Naive B cell (primary cell): ENCODE measurements at places on chromosomes 3 and 15.

- DNase-seq, result no peak
These were observed 131.1 kb downstream of the NUP210 start for GRCh38 chr3:13288732-13289718.

DNA sequence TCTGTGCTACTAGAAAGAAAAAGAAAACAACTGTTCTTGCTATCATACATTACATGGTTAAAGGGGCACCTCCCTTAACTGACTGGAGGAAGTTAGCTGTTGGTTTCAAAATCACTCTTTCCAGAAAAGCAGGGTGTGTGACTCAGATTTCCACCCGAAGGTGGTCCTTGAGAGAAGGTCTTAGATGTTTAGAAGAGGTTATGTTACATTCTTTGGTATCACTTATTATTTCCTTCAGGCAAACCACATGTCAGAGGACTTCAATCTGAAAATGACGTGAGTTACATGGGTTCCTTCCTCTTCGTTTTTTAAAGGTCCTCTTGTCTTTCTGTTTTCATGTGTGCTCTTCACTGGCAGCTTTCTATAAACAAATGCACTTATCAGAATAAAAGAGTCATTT is 307.9 kb upstream of the CBLB start:
- peak; percentile 39 for DNase-seq

- DNase-seq, result no peak
These were observed 307.9 kb downstream of the CLSTN2 start for GRCh38 chr3:140242818-140243276.

GRCh38 chr3:191528589-191528988 is 67.6 kb downstream of the PYDC2 start:
- DNase-seq, result no peak

- DNase-seq, result no peak
These were observed 253.7 kb downstream of the ZPLD1 start for GRCh38 chr3:102688556-102688930.

GRCh38 chr3:116155841-116156240 is 289.4 kb downstream of the LSAMP start:
- no peak for DNase-seq

- peak; percentile 65 for DNase-seq
These were observed 33.7 kb upstream of the SPTBN5 start for GRCh38 chr15:41927536-41927935.

- no peak for DNase-seq
These were observed 18.6 kb downstream of the DUOX1 start for GRCh38 chr15:45148076-45149059.

GRCh38 chr3:17946619-17947018 is 204.2 kb upstream of the TBC1D5 start:
- DNase-seq, result no peak

- DNase-seq, result no peak
These were observed at the start of gene CAMK1 for GRCh38 chr3:9769426-9770275. Gene CAMK1, minus strand, starts transcription at chr3:9769947. Its CDS starts 2,198 bp downstream, at chr3:9767749.

DNA sequence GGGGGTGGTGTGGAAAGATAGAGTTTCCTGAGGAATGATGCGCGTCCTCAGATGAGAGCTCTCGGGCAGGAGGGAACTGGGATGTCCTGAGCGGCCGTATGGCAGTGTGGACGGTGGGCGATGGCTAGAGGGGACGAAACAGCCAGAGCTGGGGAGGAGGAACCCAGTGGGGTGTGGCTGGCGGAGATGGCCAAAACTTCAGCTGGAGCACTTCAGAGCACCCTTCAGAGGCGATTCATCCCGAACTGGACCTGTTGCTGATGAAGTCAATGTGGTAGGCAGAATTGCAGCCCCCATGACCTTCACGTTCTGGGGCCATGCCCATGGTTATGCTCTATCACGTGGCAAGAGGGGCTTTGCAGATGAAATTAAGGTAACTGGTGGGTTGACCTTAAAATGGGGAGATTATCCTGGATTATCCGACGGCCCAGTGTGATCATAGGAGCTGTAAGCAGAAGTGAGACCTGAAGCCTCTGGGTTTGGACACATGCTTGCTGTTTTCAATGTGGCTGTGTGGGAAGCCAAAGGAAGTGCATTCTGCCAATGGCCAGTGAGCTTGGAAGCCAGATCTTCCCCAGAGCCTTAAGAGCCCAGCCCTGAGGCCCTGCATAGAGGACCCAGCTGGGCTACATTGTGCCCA is 52.3 kb downstream of the ATP1B3 start:
- no peak for DNase-seq

DNA sequence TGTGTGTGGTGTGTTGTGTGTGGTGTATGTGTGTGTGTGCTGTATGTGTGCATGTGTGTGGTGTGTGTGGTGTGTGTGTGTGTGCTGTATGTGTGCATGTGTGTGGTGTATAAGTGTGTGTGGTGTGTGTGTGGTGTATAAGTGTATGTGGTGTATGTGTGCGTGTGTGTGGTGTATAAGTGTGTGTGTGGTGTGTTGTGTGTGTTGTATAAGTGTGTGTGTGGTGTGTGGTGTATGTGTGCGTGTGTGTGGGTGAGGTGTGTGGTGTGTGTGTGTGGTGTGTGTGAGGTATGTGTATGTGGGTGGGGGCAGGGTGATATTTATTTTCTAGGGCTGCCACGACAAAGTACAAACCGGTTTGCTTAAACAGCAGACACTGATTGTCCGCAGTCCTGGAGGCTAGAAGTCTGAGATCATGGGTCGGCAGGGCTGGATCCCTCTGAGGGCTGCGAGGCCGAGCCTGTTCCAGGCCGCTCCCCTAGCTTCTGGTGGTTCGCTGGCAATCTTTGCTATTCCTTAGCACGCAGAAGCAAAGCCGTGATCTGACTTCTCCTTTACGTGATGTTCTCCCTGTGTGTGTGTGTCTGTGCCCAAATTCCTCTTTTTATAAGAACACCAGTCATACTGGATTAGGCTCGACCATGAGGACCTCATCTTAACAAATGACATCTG is 160.2 kb downstream of the XXYLT1 start:
- no peak for DNase-seq

DNA sequence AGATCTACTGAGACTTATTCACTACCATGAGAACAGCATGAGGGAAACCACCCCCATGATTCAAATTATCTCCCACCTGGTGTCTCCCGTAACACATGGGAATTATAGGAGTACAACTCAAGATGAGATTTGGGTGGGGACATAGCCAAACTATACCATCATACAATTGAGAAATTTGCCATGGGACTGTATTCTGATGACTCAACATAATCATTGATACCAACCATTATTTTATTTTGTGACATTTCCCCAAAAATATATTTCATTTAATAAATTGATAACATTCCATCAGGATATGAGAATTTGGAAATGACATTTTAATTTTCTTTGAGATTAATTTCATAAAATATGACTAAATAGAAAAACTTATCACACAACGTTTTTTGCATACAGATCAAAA is 96.6 kb upstream of the MDFIC2 start:
- no peak for DNase-seq

GRCh38 chr3:33131331-33132018 is 17.7 kb downstream of the CRTAP start:
- peak; percentile 28 for DNase-seq

DNA sequence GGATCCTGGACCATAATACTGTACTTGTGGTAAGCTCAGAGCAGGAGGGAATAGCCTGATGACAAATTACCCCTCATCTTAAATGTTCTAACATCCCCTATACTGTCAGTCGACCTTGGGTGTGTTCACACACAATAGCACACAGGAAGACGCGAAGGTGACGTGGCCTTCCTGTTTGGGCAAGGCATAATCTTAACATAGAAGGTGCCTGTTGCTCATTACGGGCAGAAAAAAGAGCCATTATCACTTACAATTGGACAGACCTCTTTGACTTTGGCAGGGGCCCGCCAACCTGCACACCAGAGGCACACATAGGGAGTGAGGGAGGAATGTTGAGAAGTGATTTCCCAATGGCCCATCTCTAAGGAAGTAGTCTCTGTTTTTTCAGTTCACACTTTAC is 144.2 kb downstream of the ANO10 start:
- DNase-seq, result no peak

GRCh38 chr3:123800362-123800682 is 83.8 kb downstream of the MYLK start:
- DNase-seq, result no peak
